ENCODE measurements at places on chromosomes 13 and 19.

DNA sequence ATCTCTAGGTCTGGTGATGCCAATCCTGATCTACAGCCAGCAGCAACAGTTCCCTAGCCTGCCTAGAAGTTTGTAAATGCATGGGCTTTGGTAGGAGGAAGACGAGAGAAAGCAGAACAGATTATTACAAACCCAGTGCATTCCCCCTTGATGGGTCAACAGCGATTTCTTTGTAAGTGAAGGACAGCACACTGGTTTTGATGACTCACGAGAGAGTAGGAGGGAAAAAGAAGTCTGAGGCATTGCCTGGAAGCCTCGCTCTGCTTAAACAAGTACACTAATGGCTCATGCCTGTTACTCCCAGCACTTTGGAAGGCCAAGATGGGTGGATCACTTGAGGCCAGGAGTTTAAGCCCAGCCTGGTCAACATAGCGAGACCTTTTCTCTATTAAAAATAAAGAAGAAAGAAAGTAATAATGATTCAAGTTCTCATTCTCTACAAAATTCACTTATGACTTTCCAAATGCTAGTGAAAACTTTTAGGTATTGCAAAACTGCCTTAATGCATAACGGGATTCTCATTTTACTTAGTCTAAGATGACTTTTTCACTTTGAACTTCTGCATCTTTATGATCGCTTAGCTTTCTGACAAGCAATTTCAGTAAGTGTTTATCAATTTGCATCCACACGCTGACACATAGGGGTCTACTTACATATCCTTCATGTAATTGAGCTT, 47.7 kb upstream of the USPL1 start:
- no peak for DNase-seq

DNA sequence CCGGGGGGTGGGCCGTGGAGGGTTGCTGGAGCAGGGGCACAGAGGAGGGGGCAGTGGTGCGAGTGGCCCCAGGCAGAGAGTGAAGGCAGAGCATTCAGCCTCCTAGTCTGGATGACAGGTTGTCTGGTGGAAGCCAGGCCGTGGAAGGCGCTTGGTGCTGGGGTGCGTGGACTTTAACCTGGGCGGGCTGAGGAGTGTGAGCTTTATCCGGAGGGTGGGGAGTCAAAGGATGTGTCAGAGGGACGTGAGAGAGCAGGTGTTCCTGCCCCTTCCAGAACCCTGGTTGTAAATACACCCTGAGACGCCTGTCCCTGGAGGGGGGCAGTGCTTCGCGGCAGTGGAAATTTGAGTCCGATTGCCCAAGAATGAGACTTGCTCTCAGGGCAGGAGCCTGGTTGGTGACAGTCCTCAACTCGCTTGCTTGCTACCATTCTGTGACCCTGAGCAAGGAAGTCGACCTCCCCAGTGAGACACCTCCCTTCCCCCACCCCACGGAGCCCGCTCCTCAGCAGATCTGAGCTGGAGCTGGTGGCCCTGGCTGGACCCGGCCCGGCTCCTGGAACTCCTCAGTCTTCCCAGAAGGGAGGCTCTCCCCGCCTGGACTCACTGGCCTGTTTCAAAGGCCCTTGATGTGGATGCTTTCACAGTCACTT, 2.3 kb downstream of the SPPL2B start:
- DNase-seq: no peak

DNA sequence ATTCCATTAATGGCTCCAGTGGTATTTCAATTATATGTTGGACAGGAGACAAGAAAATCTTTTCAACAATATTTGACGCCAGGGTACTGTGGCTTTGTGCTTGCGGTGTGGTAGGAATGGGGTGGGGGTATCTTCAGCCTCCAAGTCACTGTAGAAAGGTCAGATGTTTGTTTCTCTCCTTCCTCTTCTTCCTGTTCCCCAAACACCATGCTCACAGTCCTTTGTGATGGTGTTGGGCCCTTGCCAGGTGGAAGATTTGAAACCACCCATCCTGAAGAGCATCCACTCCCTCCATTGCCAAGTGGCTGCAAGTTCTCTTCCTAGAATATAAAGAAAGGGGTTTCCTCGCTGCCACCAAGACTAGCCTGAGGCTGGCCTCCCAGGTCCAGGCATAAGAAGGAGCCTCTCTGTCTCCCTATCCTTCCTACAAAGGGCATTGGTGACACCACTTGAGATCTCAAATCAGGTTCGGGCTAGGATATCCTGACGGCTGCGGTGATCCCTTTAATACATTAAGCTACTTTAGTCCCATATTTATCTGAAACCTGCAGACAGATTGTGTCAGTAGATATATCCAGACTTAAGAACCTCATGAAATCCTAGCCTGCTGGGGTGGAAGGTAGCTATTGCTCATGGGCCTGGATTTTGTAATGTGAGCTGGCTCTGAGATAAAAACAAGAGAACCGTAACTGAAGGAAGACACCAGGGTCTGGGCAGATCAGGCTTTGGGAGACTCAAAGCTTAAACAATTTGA, 64.3 kb upstream of the SIAH3 start:
- no peak for DNase-seq

- peak; percentile 88 for DNase-seq
Measured at GRCh38 chr19:8640402-8641004, 10.1 kb downstream of the NFILZ start.

DNA sequence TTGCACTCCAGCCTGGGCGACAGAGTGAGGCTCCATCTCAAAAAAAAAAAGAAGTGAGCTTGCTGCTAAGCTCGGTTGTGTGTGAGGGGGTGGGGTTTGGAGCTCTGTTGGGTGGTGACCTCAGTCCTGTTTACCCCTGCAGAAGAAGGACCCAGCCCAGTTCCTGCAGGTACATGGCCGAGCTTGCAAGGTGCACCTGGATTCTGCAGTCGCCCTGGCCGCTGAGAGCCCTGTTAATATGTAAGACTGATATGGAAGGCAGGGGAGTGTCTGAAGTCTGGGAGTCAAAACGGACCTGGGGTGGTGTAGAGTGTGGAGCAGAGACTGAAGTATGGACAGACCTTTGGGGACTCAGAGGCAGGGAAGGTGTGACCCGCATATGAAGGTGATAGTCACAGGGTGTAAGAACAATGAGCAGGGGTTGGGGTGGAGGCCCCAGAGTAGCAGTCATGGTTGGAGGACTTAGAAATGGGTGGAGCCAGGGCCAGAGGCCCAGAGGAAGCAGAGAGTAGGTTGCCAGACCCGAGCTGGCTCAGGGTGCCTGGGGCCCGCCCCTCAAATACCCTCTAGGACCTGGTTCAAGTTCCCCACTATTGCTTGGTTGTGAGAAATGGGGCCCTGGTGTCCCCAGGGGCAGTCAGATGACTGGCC, 13.2 kb downstream of the CLASRP start:
- DNase-seq: no peak

GRCh38 chr19:54339646-54340358, 840 bp upstream of the LILRA4 start:
- DNase-seq: no peak

GRCh38 chr13:73168953-73169401, 110.2 kb downstream of the KLF5 start:
- DNase-seq: no peak

GRCh38 chr13:76019421-76020044, 383.4 kb downstream of the LMO7 start:
- DNase-seq: peak; percentile 48

Data from suprapubic skin (tissue), 4 donors.